Progenitor cell of endocrine pancreas (in vitro differentiated cells): ENCODE measurements at places on chromosomes 16 and 17. TPM values are rescaled to one million over a fixed set of nuclear protein-coding genes. Genes with fewer than 3 reads are reported as not detected.

The MYH10 gene
- 244 and 257 TPM in 2 replicates for total RNA-seq

The HNF1B gene
- total RNA-seq = 96.9 and 99.1 TPM in 2 replicates

The KRTAP9-2 gene
- not detected in 2 replicates for total RNA-seq

The ITGB3 gene
- total RNA-seq = not detected in 2 replicates

The HEXIM1 gene
- total RNA-seq = 32.9 and 33.3 TPM in 2 replicates

The CMTM2 gene
- 0.58 TPM in 1 of 2 replicates, not detected in the other for total RNA-seq

The TEX14 gene
- 0.11 and 0.22 TPM in 2 replicates for total RNA-seq

The GSG1L gene
- 0.17 and 0.27 TPM in 2 replicates for total RNA-seq

The LRRC46 gene
- 1.3 and 1.7 TPM in 2 replicates for total RNA-seq

The KRTAP17-1 gene
- total RNA-seq = not detected in 2 replicates

The LDHD gene
- 0.64 and 0.89 TPM in 2 replicates for total RNA-seq

The NRN1L gene
- total RNA-seq = not detected in 2 replicates

The TRAF4 gene
- total RNA-seq = 254 and 260 TPM in 2 replicates

The ASGR1 gene
- total RNA-seq = 10.6 and 11.1 TPM in 2 replicates
